T-helper 17 cell (primary cell): ENCODE measurements at places on chromosomes 5 and 9. TPM values are rescaled to one million over a fixed set of nuclear protein-coding genes. Genes with fewer than 3 reads are reported as not detected.
A peak's percentile ranks its signal among the peaks of the same experiment; 100 is the strongest.

The ANKRD31 gene
- total RNA-seq = 0.47 TPM

The TAF1L gene
- total RNA-seq = not detected

The PCDHGB5 gene
- 0.26 TPM for total RNA-seq

The PPP2R2B gene
- total RNA-seq = 6.9 TPM

The BTF3 gene
- total RNA-seq = 600 TPM

The CRAT gene
- 12.9 TPM for total RNA-seq

The PCDHGB1 gene
- 0.13 TPM for total RNA-seq

The AQP3 gene
- total RNA-seq = 225 TPM

DNA sequence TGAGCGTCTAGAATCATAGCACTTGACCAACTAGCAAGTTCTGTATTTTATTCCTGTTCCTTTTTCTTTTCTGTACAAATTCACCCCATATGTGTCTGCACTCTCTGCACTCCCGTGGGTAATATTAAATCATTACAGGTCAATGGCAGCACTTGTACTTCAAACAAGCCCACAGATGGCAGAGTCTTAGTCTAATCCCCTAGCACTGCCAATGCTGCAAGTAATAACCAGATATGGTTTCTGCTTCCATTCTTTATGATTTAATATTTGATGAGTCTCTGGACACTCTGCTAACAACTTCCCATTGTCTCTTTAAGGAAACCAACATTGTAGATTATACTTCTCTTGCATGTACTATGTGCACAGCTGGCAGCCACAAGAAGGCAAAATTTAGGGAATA, 343.8 kb upstream of the CHD1 start:
- H3K4me1 ChIP-seq = no peaks in the 10 kb centered on the region
- DNase-seq = no peak
- no peaks in the 10 kb centered on the region for H3K27me3 ChIP-seq

- no peaks in the 10 kb centered on the region for H3K27me3 ChIP-seq
- peaks cover 59% of the 10 kb centered on the region for H3K4me1 ChIP-seq
- peak overlapping the region; percentile 96 for H3K27ac ChIP-seq
- DNase-seq = no peak
- H3K4me3 ChIP-seq = peak overlapping the region; percentile 96
- H3K36me3 ChIP-seq = peaks cover 3% of the 10 kb centered on the region
Observed at GRCh38 chr5:139296862-139297326, 3.4 kb downstream of the MATR3 start.

DNA sequence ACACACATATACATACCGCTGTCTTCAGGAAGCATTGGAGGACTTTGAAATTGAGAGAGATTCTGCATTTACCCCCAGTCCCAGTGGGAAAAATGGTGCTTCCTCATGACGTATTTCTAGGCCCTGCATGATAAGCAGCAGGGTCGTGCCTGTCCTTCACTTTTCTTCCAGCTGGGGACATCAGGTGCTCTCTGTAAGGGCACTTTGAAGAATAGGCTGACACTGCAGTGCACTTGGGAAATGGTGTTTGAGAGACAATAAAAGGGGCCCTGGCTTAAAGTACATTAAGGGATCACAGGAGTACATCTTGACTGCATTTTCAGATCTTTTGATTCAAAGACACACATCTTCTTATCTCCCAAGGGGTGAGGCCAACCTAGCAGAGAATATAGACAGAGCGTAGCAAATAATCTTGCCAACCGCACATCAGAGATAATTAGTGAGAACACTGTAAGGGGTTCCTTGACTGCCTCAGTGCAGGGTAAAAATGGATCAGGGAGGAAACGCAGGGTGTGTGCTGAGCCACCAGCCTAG, 437.9 kb downstream of the CSNK1G3 start:
- no peak for DNase-seq
- H3K4me3 ChIP-seq = no peak overlapping the region
- no peaks in the 10 kb centered on the region for H3K36me3 ChIP-seq
- H3K27me3 ChIP-seq = no peaks in the 10 kb centered on the region
- no peak overlapping the region for H3K27ac ChIP-seq

DNA sequence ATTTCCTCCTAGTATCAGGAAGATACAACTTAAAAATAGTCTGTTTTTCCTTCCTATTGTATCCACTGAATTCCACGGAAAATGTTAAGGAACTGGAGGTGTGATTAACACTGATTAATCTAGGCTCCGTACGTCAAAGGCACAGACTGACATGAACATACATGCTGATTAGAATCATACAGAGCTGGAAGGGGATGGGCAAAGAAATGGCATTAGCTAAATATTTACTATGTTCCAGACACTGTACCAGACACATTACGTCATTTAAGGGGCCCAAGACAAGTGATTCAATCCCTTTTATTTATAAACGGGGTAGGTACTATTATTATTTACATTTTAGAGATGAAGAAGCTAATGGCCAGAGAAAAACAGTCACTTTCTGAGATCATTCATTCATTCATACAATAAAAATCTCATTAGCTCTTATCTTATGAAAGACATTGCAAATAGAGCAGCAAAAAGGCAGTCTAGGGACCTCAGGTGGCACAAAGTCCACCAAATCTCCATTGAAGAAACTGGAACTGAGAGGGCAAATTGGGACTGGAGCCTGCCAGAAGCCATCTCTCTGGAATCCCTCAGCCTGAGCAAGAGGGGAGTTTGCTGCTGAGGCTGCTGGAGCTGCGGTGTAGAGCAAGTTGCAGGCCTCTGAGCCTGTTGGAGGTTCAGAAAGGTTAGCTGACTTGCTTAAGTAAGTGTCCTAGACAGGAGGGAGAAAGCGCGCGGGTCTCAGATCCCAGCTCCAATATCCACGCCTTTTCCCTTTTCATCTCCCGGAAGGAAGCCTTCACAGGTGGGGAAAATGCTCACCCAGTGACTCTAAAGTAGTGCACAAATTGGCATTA, 1.6 kb upstream of the TGFBR1 start:
- H3K4me3 ChIP-seq = peak overlapping the region; percentile 95
- DNase-seq = no peak
- no peaks in the 10 kb centered on the region for H3K27me3 ChIP-seq
- H3K27ac ChIP-seq = peak overlapping the region; percentile 94

GRCh38 chr9:126290871-126291270, 35.8 kb upstream of the MVB12B start:
- no peak for DNase-seq
- H3K36me3 ChIP-seq = peaks cover 6% of the 10 kb centered on the region
- no peak overlapping the region for H3K4me3 ChIP-seq
- no peak overlapping the region for H3K27ac ChIP-seq
- H3K4me1 ChIP-seq = peaks cover 2% of the 10 kb centered on the region

DNA sequence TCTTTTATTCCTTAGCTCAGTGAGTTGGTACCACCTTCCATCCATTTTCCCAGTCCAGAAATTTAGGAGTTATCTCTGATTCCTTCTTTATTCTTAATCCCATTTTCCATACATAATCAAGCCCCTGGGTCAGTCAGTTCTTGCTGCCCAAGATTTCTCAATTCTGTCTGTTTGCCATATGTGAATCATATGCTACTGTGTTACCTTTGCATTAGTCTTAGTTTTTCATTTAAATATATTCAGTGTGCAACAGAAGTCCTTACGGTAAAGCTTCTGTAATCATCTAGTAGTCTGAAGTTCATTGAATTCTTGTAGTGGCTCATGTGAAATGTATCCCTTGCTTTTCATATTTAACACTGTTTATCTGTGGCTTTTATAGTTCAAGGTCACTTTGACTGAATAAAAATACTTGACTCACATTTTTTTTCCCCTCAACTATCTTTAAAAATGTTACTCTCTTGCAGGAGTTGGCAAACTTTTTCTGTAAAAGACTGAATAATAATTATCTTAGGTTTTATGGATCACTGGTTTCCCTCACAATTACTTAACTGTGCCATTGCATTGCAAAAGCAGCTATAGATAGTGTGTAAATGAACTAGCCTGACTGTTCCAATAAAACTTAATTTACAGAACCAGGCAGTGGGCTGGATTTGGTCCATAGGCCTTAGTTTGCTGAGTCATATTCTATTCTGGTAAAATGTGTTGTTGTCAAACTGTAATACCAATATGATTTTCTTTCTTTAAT, 6.9 kb downstream of the KIAA1958 start:
- no peak overlapping the region for H3K27ac ChIP-seq
- H3K27me3 ChIP-seq = no peaks in the 10 kb centered on the region
- peaks cover 5% of the 10 kb centered on the region for H3K36me3 ChIP-seq
- peaks cover 2% of the 10 kb centered on the region for H3K4me1 ChIP-seq
- DNase-seq = no peak
- H3K4me3 ChIP-seq = no peak overlapping the region

DNA sequence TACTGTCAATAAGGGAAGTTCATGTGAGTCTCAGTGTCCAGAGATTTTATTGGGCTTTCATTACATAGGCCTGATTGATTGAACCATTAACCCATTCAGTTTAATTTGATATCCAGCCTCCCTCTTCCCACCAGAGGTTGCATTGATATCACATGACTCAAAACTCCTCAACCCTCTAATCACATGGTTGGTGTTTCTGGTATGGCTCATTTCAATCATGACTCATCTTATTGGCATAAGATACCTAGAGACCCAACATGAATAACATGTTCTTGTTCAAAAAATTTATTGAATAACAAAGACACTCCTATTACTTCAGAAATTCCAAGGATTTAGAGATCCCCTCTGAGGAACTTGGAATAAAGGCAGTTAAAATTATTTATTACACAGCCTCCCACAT, 982.2 kb downstream of the TLE1 start:
- no peak overlapping the region for H3K27ac ChIP-seq
- H3K27me3 ChIP-seq = no peaks in the 10 kb centered on the region
- H3K4me1 ChIP-seq = no peaks in the 10 kb centered on the region
- no peaks in the 10 kb centered on the region for H3K36me3 ChIP-seq
- H3K4me3 ChIP-seq = no peak overlapping the region
- no peak for DNase-seq

- no peaks in the 10 kb centered on the region for H3K27me3 ChIP-seq
- H3K4me1 ChIP-seq = peaks cover 75% of the 10 kb centered on the region
- H3K36me3 ChIP-seq = peaks cover 2% of the 10 kb centered on the region
- DNase-seq = no peak
- H3K27ac ChIP-seq = peak overlapping the region; percentile 99
- H3K4me3 ChIP-seq = peak overlapping the region; percentile 98
Observed at GRCh38 chr9:33161011-33161588, 6.0 kb downstream of the B4GALT1 start.

DNA sequence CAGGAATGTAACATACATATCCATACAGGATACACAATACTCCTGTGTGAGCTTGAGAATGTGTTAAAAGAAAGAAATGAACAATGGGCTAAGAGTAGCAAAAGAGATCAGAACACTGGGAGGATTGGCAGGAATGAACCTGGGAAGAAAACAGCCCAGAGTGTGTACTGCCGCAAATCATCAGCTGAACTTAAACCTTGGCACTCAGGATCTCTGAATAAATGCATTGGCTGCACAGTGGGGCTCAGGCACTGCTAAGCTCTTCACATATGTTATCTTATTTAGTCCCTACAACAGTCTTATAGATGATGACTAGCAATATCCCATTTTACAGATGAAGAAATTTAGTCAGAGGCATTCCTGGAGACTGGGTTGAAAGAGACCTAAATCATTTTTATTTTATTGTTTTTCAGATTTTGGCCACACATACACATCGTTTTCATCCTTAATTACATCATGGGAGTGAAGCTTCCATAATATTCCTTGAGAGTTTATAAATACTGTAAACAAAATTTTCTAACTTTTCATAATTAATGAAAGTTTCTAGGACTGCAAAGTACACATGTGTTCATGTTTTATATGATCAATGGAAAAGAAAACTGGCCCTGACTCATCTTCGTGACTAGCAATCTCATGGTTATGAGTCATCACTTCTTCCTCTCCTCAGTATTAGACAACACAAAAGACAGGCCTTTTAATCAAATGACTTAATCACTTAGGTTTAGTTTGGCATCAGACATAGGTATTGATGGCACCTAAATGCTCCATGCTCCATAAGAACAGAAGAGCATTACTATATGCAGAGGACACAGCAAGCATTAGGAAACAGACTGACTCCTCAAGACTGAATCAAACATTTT, 59.2 kb downstream of the CDH18 start:
- H3K27me3 ChIP-seq = no peaks in the 10 kb centered on the region
- no peaks in the 10 kb centered on the region for H3K4me1 ChIP-seq
- no peaks in the 10 kb centered on the region for H3K36me3 ChIP-seq
- no peak for DNase-seq
- H3K4me3 ChIP-seq = no peak overlapping the region

GRCh38 chr9:94934816-94935328, 208.4 kb downstream of the AOPEP start:
- peaks cover 2% of the 10 kb centered on the region for H3K4me1 ChIP-seq
- peaks cover 11% of the 10 kb centered on the region for H3K36me3 ChIP-seq
- H3K4me3 ChIP-seq = no peak overlapping the region
- no peak for DNase-seq
- H3K27me3 ChIP-seq = no peaks in the 10 kb centered on the region
- H3K27ac ChIP-seq = no peak overlapping the region

DNA sequence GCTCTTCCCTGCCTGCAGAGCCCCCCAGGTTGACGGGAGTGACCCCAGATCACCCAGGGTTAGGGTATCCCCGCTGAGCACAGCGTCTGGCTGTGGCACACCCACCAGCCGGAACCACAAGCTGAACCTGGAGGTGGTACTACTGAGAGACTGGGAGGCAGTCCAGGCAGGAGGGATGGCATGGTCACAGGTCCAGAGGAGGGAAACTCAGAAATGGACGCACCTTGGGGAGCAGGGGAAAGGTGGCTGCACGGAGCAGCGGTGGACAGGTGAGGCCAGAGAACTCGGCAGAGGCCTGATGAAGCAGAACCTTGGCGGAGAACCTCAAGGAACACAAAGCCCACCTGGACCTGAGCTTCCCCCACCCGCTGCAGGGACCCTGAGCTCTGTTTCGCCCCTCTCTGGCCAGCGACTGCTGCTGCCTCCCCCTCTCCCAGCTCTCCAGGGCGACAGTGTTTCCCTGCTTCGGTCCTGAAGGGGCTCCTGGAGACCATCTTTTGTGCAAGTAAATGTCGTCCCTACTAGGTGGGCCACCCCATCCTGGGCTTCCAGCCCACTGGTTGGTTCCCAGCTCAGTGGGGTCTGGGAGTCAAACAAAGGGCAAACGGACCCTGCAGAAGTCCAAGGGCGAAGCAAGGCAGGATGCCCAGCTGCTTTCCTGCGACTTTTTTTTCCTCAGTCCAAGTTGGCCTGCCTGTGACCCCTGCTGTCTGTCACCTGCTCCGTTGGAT, 845 bp downstream of the ADGRD2 start:
- H3K27me3 ChIP-seq = peaks cover 45% of the 10 kb centered on the region
- no peaks in the 10 kb centered on the region for H3K36me3 ChIP-seq
- H3K4me1 ChIP-seq = no peaks in the 10 kb centered on the region
- H3K4me3 ChIP-seq = no peak overlapping the region
- no peak overlapping the region for H3K27ac ChIP-seq

GRCh38 chr5:6107675-6108539, 270.4 kb downstream of the MED10 start:
- H3K4me1 ChIP-seq = no peaks in the 10 kb centered on the region
- DNase-seq = no peak
- no peak overlapping the region for H3K4me3 ChIP-seq
- no peak overlapping the region for H3K27ac ChIP-seq
- no peaks in the 10 kb centered on the region for H3K36me3 ChIP-seq

GRCh38 chr9:82423700-82424099, 435.1 kb downstream of the SPATA31D1 start:
- no peak overlapping the region for H3K4me3 ChIP-seq
- H3K4me1 ChIP-seq = no peaks in the 10 kb centered on the region
- no peaks in the 10 kb centered on the region for H3K36me3 ChIP-seq
- no peak for DNase-seq
- no peaks in the 10 kb centered on the region for H3K27me3 ChIP-seq

GRCh38 chr9:37053684-37054362, 19.8 kb upstream of the PAX5 start:
- H3K36me3 ChIP-seq = peaks cover 3% of the 10 kb centered on the region
- no peak for DNase-seq
- no peak overlapping the region for H3K4me3 ChIP-seq
